ENCODE measurements at places on chromosomes 2 and 18.

GRCh38 chr2:189056200-189057106, 82.3 kb downstream of the COL3A1 start:
- DNase-seq = no peak

DNA sequence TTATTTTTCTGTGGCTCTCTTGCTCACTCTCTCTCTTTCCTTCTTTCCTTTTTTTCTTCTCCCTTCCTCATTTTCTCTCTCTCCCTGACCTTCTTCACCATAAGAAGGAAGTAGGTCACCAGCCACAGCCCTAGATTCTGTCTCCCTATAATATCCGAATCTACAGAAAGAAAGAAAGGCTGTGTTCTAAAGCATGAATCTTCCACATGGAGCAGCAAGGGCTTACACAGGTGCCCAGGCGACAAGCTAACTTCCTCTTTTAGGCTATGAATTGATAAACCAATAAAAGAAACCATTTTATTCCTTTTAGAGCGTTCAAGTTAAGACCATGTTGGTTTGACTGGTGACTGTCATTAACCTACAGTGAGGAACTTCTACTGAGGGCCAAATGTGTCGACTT, 49.3 kb downstream of the CACNB4 start:
- DNase-seq = peak; percentile 87

- DNase-seq = no peak
Measured at GRCh38 chr18:12409469-12409868, 1.7 kb downstream of the PRELID3A start.

GRCh38 chr2:28449488-28450395, 46.1 kb upstream of the PLB1 start:
- DNase-seq = peak; percentile 31

GRCh38 chr2:225074366-225074765, 32.1 kb upstream of the DOCK10 start:
- no peak for DNase-seq

DNA sequence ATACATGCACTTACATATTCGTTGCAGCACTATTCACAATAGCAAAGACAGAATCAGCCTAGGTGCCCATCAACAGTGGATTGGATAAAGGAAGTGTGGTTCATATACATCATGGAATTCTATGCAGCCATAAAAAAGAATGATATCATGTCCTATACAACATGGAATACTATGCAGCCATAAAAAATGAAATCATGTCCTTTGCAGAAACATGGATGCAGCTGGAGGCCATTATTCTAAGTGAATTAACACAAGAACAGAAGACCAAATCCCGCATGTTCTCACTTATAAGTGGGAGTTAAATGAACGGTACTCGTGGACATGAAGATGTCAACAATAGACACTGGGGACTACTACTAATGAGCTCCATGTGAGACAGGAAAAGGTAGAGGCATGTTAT, 288.1 kb upstream of the TFPI start:
- no peak for DNase-seq

DNA sequence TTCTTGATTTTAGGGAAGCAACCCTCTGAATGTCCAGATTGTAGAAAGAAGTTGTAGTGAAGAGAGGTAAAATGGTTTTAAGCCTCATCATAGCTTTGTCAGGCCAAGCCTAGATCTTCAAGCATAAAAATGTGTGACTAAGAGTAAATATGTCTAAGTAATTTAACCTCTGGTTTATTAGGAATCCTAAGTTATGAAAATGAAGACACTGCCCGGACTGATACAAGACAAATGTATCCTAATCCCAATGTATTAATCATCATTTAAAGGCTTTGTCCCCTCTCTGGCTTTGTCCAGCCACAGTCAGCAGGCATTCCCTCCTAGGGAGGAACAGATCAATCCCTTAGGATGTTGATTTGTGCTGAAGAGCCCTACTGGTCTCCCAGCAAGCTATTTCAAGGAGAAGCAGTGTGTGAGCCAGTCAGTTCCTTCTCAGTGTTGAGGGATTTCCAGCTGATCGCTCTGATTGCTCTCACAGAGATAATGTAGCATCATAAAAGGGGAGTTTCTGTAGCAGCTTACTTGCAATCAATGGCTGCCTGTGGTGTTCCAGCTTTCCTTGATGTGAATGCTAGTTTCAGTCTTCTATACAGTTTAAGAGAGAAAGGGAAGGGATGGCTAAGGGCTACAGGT, 796.1 kb downstream of the EPHA4 start:
- DNase-seq = no peak

GRCh38 chr2:220747736-220748135, 824.4 kb downstream of the EPHA4 start:
- DNase-seq = no peak

- no peak for DNase-seq
Measured at GRCh38 chr2:63740943-63741342, 100.8 kb upstream of the UGP2 start.

DNA sequence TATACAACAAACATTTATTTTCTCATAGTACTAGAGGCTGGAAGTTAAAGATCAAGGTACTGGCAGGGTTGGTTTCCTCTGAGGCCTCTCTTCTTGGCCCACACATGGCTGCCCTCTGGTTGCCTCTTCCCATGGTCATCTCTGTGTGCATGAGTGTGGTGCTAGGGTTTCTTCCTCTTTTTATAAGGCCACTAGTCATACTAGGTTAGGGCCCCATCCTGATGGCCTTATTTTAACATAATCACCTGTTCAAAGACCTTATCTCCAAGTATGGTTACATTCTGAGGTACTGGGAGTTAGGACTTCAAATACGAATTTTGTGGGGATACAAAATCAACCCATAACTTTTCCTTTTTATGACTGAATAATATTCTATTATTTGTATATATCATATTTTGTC, 4.8 kb upstream of the RIOK3 start:
- DNase-seq = no peak

DNA sequence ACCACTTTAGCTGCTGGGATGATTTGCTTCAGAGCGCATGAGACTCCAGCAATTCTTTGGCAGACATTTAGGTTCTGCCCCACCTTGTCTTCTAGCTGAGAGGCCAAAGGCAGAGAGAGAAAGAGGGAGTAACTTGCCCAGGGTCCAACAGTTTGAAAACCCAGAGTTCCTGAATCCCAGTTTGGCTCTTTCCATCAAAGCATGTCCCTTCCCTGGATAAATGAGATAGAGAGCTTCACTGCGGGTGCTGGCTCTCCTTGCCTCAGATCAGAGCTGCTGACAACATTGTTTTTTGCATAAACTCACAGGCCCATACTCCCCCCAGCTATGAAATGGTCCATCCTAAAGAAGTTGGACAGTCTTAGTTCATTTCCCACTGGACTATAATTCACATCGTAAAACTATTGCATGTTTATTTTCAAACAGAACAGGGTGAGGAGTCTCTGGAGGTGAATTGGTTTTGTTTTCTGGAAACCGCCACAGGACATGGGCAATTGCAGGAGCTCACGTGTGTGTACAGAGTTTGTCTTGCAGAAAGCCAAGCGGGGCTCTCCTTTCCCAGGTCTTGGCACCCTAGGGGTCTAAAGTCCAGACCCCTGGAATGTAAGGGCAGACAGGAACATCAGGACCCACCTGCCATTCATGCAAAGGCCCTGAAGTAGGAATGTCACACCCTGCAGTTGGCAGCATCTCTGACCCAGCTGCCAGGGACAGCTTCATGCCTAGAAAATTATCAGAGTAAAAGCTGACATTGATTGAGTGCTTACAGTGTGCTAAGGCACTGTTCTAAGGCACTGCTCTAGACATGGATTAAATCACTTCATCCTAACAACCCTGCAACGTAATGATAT, 25.0 kb upstream of the SLC14A2 start:
- DNase-seq = no peak

DNA sequence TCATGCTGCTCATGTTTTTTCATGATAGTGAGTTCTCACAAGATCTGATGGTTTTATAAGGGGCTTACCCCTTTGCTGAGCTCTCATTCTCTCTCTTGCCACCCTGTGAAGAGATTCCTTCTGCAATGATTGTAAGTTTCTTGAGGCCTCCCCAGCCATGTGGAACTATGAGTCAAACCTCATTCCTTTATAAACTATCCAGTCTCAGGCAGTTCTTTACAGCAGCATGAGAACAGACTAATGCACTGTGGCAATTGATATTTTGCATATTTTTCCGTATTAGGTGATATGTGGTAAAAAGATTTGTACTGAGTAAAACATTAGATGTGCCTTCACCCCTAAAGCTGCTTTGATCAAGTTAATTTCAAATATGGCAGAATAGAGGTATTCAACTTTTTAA, 48.8 kb downstream of the RAB27B start:
- DNase-seq = no peak

- no peak for DNase-seq
Measured at GRCh38 chr2:12504443-12504842, 212.3 kb upstream of the TRIB2 start.

- no peak for DNase-seq
Measured at GRCh38 chr18:22643731-22644130, 226.0 kb upstream of the CTAGE1 start.

DNA sequence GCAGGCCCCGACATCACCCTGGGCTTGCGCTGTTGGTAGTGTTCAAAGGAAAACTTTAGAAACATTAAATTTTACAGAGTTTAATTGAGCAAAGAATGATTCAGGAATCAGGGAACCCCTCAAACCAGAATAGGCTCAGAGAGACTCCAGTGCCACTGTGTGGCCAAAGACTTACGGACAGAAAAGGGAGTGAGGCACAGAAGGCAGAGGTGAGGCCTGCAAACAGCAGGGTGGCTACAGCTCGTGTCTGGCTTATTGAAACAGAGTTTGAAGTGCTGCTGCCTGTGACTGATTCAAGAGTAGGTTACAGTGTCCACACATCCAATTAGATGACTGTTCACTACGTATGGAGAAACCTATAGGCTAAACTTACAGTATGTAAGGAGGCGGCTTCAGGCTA, 2.4 kb upstream of the CTDP1 start:
- DNase-seq = no peak

GRCh38 chr18:8975624-8976023, 126.9 kb upstream of the NDUFV2 start:
- no peak for DNase-seq

GRCh38 chr18:49632588-49632987, 70.7 kb downstream of the LIPG start:
- DNase-seq = no peak

DNA sequence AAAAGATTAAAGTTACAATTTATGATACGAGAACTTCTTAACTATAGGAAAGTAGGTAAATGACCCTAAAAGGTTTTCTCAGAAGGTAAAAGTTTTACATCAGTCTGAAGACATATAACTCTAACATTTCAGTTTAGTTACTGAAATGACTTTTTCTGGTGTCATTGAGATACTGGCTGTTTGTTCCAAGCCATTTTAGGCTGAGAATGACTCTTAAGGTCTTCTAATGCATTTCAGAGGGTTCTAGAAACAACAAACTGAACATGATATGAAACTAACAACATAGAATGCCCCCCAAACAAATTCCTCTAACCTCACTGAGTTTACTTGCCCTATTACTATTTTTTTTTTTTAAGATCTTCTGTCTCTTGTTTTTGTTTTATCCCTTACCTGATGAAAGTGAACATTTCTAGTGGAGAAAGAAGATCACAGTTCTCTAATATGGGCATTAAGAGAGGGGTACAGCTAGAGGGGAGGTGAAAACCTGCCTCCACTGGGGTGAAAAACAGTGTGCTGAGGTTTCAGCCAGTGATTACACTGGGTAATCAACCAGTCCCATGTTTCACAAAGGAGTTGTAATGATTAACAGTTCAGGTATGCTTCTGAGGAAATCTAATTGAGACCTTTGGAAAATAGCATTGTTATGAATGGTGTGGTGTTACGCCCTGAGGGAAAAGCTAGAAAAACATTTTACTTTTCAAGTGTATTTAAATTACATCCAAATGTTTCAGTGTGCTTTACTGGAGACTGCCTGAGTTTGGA, 11.2 kb downstream of the NABP1 start:
- DNase-seq = no peak

GRCh38 chr2:201983174-201983573, 50.5 kb upstream of the FZD7 start:
- DNase-seq = no peak

GRCh38 chr2:98859323-98859722, 76.7 kb downstream of the CRACDL start:
- DNase-seq = no peak

- DNase-seq = no peak
Measured at GRCh38 chr2:16260041-16260830, 319.9 kb downstream of the MYCN start.

DNA sequence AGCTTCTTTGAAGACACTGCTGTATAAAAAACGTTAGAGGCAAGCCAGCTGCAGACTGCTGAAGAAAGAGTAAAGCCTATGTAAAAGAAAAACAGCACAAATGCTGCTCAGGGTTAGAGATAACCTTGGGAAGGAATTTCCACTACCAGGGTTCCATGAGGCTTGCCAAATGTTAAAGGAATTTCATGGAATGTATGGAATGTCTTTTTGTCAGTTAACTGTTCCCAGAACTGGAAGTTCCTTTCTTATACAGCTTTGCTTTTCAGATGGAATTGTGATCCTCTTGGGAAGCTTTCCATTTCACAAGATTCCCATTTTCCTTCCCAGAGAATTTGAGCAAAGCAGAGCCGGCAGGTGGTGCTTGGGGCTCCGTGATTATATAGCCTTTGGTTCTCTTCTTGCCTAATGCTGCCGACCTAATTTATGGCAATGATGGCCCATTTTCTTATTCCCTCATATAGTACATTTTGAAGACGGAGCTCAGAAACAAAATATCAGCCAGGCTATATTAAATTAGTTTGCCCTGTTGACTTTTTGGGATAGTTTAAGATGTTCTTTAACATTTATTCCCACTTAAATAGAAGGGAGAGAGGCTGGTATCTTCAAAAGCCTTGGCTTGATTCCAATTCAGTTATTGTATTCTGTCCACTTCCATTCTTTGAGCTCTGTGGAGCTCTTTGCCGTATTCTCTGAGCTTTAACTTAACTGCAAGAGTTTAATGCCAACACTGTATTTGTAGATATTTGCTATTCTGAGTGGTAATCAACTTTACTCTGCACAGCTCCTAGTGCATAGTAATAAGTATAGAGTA, 162.3 kb downstream of the PHLPP1 start:
- no peak for DNase-seq

GRCh38 chr2:165634855-165635254, 159.2 kb downstream of the GALNT3 start:
- DNase-seq = no peak

GRCh38 chr2:204539019-204539385, 6.3 kb upstream of the PARD3B start:
- no peak for DNase-seq

- no peak for DNase-seq
Measured at GRCh38 chr18:1811282-1811681, 760.0 kb downstream of the METTL4 start.

DNA sequence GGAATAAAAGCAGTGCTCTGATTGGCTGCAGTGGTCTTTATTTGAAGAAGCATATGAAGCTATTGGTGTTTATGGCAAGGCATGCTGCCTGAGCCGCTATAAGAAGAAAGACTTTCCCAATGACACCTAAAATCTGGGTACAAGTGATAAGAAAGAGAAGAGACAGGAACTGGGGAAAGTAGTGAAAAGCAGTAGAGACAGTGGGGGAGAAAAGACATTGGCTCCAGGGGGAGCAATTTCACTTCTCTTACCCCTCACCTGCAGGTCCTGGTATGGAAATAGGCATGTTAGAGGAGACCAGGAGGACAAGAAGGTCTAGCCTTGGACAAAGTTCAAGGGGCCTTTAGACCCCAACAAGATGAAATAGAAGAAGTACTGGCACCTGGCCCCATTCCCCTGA, 47.1 kb downstream of the PLCL1 start:
- DNase-seq = no peak

- no peak for DNase-seq
Measured at GRCh38 chr2:96550787-96551604, 14.4 kb downstream of the ARID5A start.

GRCh38 chr2:85866165-85866659, 22.6 kb downstream of the ST3GAL5 start:
- no peak for DNase-seq

GRCh38 chr2:201151127-201151981, 31.6 kb upstream of the CASP10 start:
- DNase-seq = peak; percentile 88

Measured in MV-4-11 (cell line).